ENCODE measurements at places on chromosomes 7 and 10. TPM values are rescaled to one million over a fixed set of nuclear protein-coding genes. Genes with fewer than 3 reads are reported as not detected.

DNA sequence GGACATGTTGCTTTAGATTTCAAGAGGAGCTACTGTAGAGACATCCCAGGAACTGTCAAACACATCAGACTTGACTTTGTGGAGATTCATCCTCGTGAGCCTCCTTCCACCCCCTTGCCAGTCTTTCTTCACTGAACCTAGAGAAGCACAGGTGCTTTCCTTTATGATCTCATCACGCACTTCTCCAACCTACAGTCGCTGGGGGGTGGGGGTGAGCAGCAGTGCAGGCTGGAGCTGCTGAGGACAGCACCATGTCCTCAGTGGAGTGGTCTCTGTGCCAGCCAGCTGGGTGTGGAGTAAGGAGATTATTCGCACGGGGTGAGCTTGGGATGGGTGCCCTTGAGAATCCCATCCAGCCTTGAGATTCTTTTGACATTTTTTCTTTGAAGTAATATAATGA is 88.1 kb downstream of the VOPP1 start:
- no peak overlapping the region for H3K27ac ChIP-seq
- DNase-seq = no peak
- peaks cover 45% of the 10 kb centered on the region for H3K4me1 ChIP-seq
- no peaks in the 10 kb centered on the region for H3K27me3 ChIP-seq
- H3K4me3 ChIP-seq = no peak overlapping the region

DNA sequence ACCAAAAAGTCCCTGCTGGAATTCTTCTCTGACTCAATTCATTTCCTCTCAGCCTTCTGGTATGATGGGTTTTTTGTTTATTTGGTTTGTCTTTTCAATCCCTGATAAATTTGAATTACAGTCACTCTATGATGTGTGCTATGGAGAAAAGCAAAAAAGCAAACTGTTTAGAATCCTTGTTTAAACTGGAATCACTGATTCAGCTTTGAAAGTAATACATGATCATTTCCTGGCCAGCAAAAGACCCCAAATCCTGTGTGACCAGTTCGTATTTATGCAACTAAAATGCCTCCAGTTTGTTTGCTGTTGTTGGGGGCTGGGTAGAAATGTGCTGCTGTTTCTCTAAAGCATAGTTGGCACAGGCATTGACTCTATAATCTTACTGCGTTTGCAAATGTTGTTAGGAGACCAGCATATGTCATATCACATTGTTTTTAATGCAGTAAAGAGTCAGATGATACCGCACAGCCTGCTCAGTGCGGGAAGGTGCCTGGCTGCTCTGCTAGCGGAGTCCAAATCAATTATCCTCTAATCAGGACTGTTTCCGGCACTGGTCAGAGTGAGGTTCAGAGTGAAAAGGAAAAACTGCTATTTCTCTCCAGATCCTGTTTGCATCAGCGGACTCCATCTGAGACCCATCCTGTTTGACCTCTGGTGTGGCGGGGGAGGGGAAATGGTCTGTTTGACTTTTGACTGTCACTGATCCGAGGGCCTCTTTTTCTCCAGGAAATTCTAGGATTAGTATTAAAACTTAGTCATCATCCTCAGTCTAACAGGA is 40.6 kb upstream of the ADD3 start:
- H3K27me3 ChIP-seq = no peaks in the 10 kb centered on the region
- no peaks in the 10 kb centered on the region for H3K4me1 ChIP-seq
- no peaks in the 10 kb centered on the region for H3K36me3 ChIP-seq
- no peak for DNase-seq
- H3K4me3 ChIP-seq = no peak overlapping the region

- DNase-seq = no peak
- H3K27ac ChIP-seq = no peak overlapping the region
- H3K36me3 ChIP-seq = no peaks in the 10 kb centered on the region
- no peak overlapping the region for H3K4me3 ChIP-seq
- no peaks in the 10 kb centered on the region for H3K27me3 ChIP-seq
Observed at GRCh38 chr7:29485339-29486190, 78.1 kb upstream of the PRR15 start.

DNA sequence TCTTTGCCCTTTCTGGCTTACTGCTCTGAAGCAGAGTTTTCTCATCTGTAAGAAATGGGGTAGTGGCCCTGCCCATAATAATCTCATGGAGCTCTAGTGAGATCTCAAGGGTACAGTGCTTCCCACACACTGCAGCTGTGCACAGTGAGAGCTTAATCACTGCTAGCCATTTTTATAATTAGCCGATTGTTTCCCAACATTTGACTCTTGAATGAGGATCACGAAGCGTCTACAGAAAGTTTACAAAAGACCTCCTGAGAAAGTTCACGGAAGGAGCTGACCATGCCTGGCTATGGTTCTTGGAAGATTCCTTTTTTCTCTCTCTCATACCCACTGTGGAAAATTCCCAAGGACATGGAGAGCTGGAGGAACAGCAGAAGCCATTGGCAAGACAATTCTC is 70.4 kb downstream of the FAM171A1 start:
- H3K4me1 ChIP-seq = no peaks in the 10 kb centered on the region
- no peak for DNase-seq
- no peak overlapping the region for H3K4me3 ChIP-seq
- H3K36me3 ChIP-seq = no peaks in the 10 kb centered on the region
- H3K27ac ChIP-seq = no peak overlapping the region
- H3K27me3 ChIP-seq = no peaks in the 10 kb centered on the region

DNA sequence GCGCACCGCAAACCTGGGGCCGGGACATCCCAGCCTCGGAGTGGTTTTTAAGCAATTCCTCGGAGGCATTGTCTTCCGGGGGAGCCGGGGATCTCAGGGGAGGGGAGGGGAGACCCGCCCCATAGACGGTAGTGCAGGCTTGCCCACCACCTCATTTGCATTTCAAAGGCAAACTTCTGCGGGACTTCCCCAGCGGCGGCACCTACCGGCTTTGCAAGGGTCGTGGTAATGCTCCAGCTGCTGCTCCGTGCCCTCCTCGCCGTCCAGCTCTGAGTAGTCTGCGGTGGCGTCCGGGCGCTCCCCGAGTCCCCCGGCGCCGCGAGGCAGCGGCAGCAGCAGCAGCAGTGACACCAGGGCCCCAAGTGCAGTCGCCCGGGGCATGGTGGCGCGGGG is 425 bp downstream of the TLL2 start:
- no peak overlapping the region for H3K27ac ChIP-seq
- peaks cover 33% of the 10 kb centered on the region for H3K27me3 ChIP-seq
- DNase-seq = no peak

DNA sequence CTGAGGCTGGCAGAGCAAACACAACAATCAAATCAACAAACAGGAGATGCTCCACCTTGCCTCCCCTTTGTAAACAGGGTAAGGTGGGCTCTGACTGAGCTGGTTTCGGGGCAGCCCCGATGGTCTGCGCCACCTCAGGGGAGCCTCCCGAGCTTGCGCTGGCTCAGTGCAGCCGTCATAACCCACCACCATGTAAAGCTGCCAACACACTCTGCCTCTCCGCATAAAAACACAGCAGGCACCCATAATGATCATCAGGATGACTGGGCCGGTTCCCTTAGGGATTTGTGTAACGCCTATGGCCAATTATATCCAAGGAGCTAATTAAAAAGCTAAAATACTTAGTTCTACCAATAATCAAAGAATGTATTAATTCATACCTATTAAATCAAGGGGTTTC is 124.5 kb downstream of the PRPF18 start:
- H3K27ac ChIP-seq = no peak overlapping the region
- H3K4me3 ChIP-seq = no peak overlapping the region
- DNase-seq = no peak
- peaks cover 5% of the 10 kb centered on the region for H3K27me3 ChIP-seq
- no peaks in the 10 kb centered on the region for H3K36me3 ChIP-seq

DNA sequence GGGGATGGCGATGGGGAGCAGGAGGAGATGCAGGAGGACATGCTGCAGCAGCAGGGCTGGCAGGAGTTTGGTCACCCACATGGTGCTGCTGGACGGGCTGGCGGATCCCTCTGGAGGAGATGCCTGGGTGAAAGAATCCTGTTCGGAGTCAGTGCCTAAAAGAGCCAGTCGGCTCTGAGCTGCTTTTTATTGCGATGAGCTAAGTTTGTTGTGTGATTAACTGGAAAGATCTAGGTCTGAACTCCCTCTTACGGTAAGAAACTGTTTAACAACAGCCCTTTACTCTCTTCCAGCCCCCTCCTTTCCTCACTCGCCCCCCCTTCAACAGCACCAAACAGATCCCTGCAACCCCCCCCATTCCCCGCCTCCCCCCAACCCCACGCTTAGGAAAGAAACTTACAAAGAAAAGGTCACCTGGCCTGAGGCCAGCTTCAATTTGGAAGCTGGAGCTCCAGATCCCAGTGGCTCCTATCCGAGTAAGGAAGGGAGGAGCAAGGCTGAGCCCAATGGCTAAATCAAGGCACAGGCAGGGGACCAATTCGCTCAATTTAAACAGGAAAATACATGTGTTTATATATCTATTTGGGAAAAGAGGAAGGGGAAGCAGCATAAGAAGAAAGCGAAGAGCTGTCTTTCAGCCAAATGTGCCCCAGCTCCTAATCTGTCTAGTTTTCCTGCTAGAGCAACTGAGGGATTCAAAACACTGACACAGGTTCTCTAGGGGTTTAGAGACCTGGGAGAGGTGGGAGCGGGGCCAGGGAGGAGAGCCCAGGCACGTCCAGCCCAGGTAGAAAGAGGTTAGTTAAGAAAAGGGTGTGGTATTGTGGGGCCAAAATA is at the start of gene HGF:
Gene HGF (minus strand): TSS at position 157 of the 837 bp plus-strand sequence. CDS start 76 bp downstream, at position 81.
- no peaks in the 10 kb centered on the region for H3K36me3 ChIP-seq
- no peaks in the 10 kb centered on the region for H3K27me3 ChIP-seq
- peak within 1 kb of the TSS; percentile 22 for H3K4me3 ChIP-seq
- H3K4me1 ChIP-seq = no peaks in the 10 kb centered on the region

DNA sequence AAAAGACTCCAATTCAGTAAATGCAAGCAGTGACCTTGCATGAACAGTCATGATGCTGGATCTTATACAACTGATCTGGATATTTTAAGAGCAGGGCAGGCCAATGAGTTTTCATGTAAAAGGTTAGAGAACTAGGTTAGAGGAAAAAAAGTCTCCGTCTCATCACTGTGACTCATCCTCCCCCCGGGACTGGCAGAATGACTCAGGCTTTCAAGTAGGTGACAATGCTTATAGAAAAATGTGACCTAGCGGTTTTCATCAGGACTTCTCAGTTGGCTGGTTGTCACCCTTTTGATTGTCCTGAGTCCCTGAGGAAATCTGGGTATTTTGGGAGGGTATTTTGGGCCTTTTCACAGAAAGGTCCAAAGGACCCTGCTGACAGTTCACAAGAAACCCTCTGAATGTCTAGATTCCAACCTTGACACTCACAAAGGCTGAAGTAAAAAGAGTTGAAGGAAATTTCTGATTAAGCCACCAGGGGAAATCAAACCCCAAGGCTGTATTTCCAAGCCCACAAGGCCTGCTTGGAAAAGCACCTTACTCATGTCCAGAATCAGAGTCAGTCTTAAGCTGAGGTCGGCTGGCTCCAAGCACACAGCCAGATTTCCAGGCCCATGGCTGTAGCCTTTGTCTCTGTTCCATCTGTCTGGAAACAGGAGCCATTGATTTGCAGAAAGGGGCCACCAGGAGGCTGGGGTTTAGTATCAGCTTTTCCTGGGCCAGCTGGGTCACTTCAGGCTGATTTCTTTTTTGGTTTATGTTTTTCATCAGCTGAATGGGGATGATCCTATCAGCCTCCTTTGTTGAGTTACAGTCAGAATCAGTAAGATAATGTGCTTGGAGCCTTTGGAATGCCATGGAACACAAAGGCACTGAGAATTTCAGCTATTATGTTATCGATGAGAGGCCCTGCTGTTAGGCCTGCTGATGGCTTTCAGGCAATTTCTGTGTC is 226.4 kb upstream of the HABP2 start:
- no peak overlapping the region for H3K27ac ChIP-seq
- no peak overlapping the region for H3K4me3 ChIP-seq
- peaks cover 4% of the 10 kb centered on the region for H3K4me1 ChIP-seq
- H3K27me3 ChIP-seq = no peaks in the 10 kb centered on the region
- H3K36me3 ChIP-seq = no peaks in the 10 kb centered on the region

GRCh38 chr7:47194516-47195057 is 387.3 kb downstream of the TNS3 start:
- no peaks in the 10 kb centered on the region for H3K36me3 ChIP-seq
- H3K4me3 ChIP-seq = no peak overlapping the region
- no peak for DNase-seq
- no peak overlapping the region for H3K27ac ChIP-seq
- H3K27me3 ChIP-seq = no peaks in the 10 kb centered on the region

DNA sequence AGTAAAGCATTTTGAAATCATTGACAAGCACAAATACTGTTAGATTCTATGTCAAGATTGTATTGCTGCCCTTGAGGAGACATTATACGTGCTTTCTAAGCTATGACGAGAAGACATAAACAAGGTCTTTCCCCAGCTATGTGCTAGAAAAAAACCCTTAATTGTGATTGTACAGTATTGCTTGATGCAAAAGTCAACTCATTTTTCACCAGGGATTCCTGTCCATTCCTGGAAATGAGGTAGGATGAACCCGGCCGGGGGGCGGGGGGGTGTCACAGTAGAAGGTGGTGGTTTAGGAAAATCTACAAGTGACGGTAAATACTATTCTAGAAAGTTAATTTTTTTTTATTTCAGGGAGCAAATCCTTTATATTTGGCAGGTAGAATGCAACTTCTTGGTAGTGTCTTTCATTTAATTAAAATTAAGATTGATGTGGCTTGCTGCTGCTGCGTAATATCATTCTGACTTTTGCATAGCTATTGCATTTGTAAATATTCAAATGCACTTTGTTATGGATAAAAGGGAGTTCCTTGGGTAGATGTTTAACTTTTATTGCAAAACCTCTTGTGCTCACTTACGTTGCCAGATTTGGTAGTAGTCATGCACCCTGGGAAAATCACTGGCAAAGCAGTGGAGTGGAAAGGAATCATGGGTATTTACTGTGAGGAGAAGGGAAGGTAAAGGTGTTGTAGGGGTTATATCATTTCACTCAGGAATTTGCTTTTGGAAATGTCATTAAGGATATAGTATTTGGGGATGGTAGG is 164.4 kb upstream of the PRPS1L1 start:
- DNase-seq = no peak
- H3K27me3 ChIP-seq = no peaks in the 10 kb centered on the region
- no peak overlapping the region for H3K4me3 ChIP-seq

- no peak overlapping the region for H3K4me3 ChIP-seq
- H3K4me1 ChIP-seq = no peaks in the 10 kb centered on the region
- peaks cover 2% of the 10 kb centered on the region for H3K27me3 ChIP-seq
Observed at GRCh38 chr10:118214776-118215175, 127.3 kb downstream of the FAM204A start.

KLF14 gene
- total RNA-seq = not detected

CACNB2 gene
- total RNA-seq = not detected

RNF32 gene
- total RNA-seq = 0.99 TPM

CC2D2B gene
- not detected for total RNA-seq

RGR gene
- not detected for total RNA-seq
